ENCODE measurements at places on chromosomes 7 and 10.

DNA sequence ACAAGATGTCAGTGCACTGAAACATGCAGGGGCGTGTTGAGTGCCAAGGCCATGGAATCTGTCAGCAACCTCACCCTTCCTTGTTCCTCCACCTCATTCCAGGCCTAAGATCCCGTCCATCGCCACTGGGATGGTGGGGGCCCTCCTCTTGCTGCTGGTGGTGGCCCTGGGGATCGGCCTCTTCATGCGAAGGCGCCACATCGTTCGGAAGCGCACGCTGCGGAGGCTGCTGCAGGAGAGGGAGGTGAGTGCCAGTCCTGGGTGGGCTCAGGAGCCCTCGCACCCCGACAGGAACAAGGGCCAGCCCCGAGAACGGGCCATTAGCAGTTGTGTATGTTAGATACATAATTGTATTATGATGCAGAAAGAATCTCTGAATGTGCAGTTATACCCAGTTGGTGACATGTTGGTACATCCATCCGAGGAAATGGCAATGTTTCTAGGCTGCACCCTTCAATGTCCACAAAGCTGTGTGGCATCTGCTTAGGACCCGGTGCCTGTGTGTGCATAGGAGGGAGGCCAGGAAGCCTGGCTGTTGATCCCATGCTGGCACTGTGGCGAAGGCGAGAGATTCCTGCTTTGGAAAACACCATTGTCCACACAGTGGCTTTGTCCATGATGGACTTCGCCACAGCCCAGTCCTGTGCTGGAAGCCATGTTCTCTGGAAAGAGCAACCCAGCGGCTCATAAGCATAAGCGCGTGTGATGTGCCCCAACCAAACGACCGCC, 154.2 kb downstream of the EGFR start:
- DNase-seq: no peak

- no peak for DNase-seq
These were observed 13.3 kb downstream of the RGR start for GRCh38 chr10:84258034-84258695.

DNA sequence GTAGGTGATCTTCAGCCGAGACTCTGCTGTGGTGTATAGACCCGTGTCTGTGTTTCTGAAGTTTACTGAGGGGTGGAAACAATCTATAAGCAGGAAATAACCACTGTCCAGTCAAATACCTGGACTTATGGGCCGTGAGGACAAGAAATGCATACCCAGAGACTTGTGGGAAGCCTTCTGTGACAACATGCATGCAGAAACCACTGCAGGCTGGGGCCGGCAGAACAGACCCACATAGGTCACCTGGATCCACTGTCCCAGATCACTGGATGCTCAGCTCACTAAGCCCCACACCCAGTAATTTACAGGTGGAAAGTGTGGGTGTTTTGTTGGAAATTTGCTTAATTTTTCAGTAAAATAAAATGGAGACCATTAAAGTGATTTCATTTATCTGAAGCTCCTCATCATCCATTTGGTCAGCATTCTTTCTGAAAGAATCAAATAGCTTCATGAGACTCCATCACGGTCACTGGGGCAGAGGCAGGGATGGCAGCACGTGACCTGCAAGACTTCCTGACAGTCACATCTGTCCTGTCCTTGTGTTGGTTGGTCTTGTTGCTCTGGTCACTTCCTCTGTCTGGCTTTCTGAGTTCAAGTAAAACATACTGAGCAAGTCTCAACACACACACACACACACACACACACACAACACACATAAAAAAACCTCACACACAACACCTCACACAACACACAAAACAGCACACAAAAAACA, 108.3 kb downstream of the TNS3 start:
- no peak for DNase-seq

DNA sequence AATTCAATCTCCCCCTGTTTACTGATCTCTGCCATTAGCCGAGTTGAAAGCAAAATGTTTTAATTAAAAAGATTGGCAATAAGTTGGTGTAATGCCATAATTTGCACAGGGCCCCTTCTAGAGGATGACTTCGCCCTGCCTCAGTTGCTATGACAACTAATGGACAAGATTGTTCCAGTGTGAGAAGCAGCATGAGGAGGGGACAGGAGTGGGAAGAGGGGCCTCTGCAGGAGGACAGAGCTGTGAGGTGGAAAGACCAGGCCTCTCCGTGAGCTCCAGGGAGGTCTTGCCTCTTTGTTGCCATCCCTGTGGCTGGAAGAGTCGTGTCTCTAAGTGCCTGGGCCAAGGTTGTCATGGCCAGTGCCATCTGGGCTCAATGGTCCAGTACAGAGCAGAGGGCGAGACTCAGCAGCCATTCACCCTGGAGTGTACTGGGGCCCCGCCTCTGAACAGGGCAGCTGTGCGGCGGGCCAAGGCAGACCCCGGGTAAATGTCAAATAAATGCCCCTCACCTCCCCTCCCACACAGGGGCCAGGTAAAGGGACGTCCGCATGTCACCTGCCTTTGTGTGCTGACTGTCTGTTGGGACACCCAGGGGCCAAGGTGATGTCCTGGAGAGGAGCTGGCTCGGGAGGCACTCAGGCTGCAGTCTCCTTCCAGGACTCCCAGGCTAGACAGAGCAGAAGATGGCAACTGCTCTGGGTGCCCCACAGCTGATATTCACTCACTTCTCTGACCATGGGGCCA, 97.0 kb upstream of the RET start:
- DNase-seq: no peak

DNA sequence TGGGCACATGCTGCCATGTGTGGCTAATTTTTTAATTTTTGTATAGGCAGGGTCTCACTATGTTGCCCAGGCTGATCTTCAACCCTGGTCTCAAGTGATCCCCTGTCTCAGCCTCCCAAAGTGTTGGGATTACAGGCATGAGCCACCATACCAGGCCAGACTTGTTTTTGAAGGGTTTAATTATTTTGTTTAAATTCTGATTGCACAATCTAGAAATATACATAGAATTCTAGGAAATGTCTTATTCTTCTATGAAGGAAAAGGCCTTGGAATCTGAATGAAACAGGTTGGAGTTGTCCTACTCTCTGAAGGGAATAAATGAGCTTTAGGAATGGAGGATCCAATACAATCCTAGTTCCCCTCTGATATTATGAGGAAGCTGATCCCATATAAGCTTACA, 15.5 kb upstream of the JCAD start:
- DNase-seq: no peak

- no peak for DNase-seq
These were observed 24.2 kb upstream of the FAM20C start for GRCh38 chr7:167976-168791.

DNA sequence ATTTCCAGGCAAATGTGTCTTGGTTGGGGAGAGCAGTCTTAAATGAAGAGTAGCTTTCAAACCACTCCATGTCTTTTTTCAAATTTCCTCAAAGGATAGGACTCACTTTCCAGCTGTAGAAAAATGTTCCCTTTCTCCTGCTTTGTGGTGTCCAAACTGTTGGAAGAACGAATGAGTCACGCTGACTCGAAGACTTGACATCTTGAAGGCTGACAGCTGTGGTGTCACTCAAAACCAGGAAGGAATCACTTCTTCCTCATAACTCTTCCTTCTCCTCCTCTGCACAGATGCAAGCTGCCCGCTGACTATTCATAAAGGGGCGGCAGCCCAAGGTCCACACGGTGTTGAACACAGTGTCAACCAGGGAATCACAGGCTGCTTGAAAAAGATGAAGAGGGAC, 19.2 kb downstream of the PLA2G12B start:
- no peak for DNase-seq

GRCh38 chr10:125037145-125037877, 95.4 kb downstream of the ZRANB1 start:
- DNase-seq: no peak

DNA sequence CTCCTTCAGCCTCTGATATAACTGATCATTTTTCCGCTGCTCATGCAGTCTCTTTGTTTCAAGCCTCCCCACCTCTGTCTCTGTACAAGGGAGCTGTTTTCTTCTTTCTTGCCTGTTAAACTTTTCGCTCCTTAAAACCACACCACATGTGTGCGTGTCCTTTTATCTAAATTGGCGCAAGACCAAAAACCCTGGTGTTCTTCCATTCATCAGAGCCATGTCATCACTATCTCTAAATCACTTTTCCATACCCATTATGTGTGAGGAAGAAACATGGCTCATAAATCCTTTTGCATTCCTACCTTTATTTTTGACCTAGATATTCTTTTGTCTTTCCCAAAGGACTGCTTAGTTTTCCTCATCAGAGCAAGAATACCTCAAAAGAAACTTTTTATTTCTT, 239.0 kb upstream of the IMMP2L start:
- DNase-seq: no peak

DNA sequence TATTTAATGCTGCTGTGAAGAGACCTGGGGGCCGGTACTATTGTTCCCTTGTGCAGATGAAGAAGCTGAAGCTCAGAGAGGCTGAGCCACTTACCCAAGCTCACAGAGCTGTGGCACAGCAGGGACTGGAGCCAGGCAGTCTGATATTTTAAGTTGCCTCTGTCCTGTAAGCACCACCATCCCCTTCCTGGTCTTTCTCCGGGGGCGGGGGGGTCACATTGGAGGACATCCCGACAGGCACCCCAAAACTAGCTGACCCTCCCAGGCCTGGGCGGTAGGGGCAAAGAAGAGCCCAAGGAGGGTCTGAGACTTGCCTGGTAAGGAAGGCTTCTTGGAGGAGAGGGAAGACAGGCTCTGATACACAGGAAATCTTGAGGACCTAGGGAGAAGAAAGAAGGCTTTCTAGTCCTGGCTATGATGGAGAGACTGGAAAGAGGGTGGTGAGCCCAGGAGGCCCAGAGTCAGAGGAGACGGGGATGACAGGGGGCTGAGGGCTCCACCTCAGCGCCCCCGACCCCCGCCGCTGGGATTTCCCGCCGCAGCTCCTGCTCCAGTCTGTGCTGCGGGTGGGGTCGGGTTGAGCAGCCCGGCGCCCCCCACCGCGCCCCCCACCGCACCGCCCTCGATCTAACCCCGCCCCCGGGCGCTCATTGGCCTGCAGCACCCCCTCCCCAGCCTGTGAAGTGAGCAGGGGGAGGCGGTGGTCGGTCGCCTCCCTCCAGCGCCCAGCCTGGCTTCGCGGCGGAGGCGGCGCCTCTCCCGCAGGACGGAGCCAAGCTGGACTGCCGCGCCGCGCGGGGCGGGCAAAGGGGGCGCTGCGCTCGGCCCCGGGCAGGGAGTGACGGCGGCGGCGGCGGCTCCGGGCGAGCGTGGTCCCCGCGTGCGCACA, at the start of gene ADCYAP1R1:
Gene ADCYAP1R1 (plus strand): TSS at position 711 of the 889 bp plus-strand sequence. CDS start 10,957 bp downstream, outside the sequence.
- DNase-seq: no peak

- DNase-seq: no peak
These were observed 8.7 kb upstream of the PTPRN2 start for GRCh38 chr7:158596309-158596708.

DNA sequence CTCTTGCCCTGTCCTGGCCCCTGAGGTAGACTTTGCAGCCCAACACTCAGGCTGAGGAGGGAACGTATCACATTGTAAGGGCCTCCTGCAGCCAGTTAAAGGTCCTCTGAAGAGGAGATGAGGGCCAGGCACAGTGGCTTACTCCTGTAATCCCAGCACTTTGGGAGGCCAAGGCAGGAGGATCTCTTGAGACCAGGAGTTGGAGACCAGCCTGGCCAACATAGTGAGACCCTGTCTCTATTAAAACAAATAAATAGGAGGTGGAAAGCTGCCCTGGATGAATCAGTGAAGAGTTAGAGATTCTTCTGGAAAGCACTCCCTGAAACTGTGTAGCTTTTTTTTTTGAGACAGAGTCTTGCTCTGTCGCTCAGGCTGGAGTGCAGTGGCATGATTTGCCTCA, 2.3 kb upstream of the C10orf62 start:
- DNase-seq: no peak

DNA sequence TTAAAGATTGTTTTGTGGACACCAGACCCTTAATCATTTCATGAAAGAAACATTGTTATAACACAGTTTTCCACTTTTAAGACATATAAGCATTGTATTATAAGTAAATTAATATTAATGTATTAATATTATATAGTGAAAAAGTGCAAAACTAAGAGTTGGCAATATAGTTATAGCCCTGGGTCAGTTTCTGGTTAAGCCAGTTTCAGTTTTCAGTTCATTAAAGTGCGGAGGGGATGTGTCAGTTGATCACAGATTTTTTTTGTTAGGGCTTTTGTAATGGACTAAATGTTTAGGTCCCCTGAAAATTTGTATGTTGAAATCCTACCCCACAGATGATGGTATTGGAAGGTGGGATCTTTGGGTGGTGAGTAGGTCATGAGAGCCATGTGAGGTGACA, 45.7 kb upstream of the GPR37 start:
- no peak for DNase-seq

All from NCI-H2107 (cell line).